ENCODE measurements at places on chromosomes 1 and 21.

- peak; percentile 55 for DNase-seq
Measured at GRCh38 chr1:226700861-226701260, 38.2 kb downstream of the ITPKB start.

- no peak for DNase-seq
Measured at GRCh38 chr1:81034291-81034690, 766.4 kb upstream of the ADGRL2 start.

DNA sequence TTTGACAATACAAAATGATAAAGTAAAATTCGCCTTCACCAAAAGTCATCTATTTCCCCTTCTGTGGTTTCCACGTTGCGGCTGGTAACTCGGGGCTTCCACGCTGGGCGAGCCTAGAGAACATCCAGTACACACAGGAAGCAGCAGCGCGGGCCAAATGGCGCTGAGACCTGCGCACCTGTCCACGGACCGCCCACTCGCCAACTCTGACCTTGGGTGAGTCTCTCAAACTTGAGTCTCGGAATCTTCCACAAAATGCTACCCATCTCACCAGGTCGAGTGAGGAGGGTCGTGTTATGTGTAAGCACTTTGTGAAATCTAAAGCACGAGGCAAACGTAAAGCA, 820 bp upstream of the TTF2 start:
- peak; percentile 90 for DNase-seq

DNA sequence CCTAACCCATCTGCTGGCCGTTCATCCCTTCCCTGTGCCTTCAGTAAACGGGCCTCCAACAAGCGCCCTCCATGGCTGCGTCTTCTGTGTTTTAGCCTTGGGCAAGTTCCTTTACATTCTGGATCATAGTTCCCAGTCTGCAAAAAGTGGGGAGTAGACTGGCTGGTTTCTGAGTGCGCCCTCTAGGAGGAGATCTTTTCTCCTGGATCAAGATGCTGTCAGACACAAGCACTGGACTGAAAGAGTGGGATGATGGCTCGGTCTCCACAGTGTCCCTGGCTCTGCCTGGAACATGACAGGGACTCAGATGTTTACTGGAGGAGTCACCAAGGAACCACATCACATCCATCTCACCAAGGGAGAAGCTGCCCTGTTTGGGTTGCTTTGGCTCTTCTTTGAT, 88.8 kb downstream of the PRDM2 start:
- DNase-seq = no peak

- DNase-seq = peak; percentile 60
Measured at GRCh38 chr1:31848381-31848897, 32.6 kb upstream of the SPOCD1 start.

DNA sequence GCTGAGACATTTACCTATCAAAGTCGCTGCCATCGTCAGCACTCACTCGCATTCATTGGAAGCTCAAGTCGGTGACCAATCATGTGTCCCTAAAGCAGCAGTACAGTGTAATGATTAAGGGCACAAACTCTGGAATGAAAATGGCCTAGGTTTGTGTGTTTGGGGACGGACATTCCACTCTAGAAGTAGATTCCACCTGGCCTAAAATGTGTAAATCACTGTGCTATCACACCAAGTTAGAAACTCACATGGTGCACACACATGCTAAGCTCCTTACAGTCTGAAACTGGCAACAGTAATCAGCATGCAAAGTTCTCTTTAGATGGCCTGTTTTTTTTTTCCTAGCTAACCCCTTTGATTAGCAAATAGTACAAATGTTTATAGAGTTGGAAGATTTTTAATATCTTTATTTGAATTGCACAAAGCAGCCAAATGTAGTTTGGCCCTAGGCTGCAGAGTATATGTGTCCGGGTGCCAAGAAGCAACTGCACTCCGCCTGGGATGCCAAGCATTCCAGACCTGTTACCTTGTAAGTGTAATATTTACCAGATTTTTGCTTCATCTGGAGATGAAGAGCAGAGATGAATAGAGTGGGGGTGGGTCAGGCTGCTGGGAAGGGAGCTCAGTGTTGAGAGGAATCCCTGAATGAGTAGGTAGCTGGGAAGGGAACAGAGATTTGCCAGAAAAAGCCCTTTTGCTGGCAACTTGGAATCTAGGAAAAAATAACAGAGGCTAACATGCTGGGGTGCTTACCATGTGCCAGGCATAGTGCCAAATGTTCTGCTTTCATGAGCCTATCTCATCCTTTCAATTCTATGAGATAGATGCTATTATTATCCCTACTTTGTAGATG, 35.2 kb downstream of the TGFB2 start:
- DNase-seq = no peak

DNA sequence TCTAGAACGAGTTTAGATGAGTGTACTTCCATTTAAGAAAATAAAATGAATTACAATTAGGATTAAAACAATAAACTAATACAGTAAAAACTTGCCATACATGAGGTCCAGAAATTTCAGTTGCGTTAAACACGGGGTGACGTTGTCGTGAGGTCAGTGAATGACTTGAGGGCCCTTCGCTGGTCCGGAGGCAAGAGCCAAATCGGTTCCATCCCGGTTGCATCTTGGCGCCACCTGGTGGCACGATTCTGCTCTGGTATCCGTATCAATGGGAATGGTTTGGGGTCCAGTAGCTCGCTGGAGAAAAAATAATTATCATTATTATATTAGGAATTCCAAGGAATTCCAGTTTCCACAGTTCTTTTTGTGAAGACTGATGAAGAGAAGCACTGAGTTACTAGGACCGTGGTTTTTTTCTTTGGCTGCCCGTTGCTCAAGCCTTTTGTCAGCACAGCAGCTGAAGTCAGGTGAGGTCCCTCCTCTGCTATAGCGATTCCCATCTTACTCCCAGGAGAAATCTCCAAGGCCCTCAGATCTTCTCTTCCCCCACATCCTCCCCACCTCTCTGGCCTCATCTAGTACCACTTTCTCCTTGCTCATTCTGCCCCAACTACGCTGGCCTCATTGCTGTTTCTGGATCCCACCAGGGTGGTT, 161.4 kb downstream of the SLC35F3 start:
- DNase-seq = peak; percentile 73

DNA sequence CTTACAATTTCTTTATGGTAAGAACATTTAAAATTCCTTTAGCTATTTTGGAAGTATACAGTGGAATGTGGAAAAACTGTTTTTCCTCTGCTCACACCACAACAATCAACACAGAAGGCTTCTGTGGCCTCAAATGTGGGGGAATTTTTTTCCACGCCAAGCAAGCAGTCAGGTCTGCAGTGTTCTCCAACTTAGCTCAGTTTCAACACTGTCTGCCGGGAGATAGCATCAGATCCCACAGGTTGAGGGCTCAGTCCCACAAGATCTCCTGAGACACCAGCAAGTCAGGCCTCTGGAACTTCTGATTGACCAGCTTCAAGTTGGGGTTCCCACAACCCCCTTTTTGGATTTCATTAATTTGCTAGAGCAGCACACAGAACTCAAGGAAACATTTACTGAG, 50.3 kb downstream of the PTBP2 start:
- DNase-seq = no peak

DNA sequence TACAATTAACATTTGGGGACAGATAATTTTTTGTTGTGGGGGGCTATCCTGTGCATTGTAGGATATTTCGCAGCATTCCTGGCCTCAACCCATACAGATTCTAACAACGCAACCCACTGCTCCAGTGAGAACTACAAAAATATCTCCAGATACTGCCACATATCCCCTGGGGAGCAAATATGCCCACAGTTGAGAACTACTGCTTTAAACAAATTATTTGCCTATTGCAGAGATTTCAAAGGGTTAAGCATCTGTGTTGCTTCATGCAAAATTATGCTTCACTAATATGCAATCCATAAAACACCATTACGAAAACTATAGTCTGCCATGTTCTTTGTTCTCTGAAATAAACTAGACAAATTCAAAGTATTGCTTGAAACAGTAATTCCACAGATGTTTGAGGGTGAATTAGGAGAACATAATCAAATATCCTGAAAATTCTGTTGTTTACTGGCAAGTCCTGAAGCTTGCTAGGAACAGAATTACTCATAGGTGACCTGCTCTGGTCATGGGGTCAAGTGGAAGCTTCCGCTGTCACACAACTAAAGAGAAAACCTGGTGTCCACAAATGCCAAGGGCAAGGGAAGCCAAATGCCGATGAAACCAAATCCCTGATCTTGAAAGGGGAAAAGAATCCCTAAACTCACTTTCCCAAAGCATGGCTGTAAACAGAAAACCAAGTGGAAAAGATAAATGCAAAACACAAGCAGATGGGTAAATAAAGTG, 149.4 kb downstream of the RERE start:
- no peak for DNase-seq

- DNase-seq = no peak
Measured at GRCh38 chr1:18652791-18653190, 22.1 kb downstream of the PAX7 start.

DNA sequence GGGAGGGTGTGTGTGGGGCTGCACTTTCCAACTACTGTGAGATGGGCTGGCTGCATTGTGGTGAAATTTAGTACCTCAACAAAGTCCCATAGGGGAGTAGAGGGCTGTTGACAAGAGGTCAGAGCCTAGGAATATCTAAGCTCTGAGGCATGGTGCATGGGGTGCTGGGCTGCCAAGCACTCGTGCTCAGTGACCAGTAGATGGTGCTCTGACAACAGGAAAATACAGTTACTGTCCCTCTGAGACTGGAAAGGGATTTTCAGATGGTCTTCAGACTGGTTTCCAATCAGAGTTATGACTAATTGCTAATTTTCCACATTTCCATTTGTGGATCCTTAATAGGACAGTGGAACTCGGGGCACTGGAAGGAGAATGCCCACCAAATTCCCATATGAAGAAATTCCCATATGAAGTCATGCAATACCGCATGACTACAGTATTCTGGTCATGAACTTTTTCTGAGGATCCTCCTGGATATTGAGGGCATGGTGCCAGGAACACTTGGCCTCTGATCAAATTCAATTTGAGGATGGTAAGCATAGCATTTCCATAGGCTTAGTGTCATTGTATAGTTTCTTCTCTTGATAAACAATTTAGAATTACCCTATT, 4.1 kb upstream of the CACNA1E start:
- DNase-seq = peak; percentile 82

GRCh38 chr21:45244799-45245340, 42.8 kb downstream of the POFUT2 start:
- DNase-seq = no peak

DNA sequence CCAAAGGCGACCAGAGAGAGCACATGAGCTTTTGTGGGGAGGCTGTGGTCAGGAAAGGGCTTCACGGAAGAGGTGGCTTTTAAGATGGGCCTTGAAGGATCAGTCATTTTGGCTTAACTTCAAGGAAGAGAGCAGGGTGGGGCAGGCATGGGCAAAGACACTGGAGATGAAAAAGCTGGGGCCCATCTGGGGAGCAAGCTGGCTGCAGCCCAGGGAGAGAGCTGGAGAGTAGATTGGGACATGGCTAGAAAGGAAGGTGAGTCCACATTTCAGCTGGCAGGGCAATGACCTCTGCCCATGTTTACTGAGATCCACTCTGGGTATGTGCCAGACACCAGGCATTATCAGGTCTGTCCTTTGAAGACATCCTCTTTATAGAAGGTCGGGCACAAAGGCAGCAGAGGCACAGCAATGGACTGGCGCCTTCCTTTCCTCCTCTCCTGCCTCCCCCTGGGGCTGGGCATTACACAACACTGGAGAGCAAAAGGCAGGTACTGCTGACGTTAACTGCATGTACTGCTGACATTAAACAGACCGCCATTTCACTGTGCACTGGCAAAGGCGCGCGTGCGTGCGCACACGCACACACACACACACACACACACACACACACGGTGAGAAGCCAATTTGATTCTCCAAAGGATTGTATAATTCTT, 2.2 kb upstream of the UBXN10 start:
- DNase-seq = no peak

GRCh38 chr21:17976139-17976538, 157.0 kb upstream of the C21orf91 start:
- DNase-seq = no peak

- DNase-seq = no peak
Measured at GRCh38 chr1:48492392-48492791, 20.4 kb upstream of the SPATA6 start.

- peak; percentile 86 for DNase-seq
Measured at GRCh38 chr1:198156745-198157240, at the start of gene NEK7. Gene NEK7, plus strand, starts transcription at chr1:198156998. Its CDS starts 75,583 bp downstream, at chr1:198232581.

DNA sequence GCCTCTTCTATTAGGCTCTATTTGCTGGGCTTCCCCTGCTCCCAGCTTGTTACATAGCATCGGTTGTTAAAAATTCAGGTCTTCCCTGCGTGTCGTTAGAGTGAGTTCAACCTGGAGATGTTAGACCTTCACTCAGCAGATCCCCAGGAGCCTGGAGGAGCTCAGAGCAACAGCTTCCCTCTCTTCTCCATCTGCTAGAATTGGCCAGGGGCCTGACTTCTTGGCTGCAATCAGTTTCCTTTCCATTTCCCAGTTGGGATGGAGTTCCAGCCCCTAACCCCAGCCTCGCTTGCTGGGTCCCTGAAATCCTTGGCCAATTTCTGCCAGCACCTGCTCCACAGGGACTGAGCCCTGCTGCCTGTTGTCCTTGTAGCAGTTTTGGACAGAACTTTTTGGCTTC, 55.9 kb downstream of the MT1HL1 start:
- DNase-seq = no peak

GRCh38 chr1:28145728-28146127, 30.8 kb downstream of the PTAFR start:
- DNase-seq = no peak

DNA sequence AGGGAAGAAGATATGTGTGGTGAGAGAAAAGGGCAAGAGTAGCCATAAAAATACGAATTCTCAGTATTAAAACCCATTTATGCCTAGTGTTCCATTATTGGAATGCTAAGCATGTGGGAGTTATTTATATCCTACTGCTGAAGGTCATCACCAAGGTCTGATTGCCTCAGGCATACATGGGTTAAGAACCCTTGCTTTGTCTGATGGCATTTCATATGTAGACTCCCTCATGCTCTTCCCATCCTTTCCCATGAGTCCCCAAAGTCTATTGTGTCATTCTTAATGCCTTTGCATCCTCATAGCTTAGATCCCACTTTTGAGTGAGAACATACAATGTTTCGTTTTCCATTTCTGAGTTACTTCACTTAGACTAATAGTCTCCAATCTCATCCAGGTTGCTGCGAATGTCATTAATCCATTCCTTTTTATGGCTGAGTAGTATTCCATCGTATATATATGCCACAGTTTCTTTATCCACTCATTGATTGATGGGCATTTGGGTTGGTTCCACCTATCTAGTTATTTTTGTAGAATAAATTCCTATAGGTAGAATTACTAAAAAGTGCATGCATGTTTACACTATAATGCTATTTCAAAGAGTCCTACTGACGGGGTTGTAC, 172.5 kb downstream of the DYRK1A start:
- DNase-seq = no peak

GRCh38 chr1:157193702-157194391, 55.7 kb upstream of the ETV3 start:
- DNase-seq = peak; percentile 76

DNA sequence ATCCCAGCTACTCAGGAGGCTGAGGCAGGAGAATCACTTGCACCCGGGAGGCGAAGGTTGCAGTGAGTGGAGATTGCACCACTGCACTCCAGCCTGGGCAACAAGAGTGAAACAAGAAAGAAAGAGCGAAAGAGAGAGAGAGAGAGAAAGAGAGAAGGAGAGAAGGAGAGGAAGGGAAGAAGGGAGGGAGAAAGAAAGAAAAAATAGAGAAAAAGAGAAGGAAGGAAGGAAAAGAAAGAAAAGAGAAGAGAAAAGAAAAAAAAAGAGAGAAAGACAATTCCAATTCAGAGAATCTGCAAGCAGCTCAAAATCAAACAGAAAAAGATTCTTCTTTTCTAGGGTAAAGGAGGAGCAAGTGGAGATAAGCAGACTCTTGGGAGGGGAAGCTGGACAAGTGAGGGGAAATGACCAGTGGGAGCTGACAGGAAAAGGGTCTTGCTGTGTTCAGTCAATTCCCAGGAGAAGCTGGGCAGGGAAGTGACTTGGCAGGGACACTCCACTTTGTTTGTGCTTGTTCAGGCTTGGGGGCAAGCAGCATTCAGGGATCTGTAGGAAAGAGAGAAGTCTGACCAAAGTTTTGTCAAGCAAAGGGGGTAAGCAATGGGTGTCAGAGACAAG, 3.6 kb upstream of the CAPN2 start:
- no peak for DNase-seq

Data from GM12865 (cell line).